ENCODE measurements at places on chromosomes 1 and 21.
A peak's percentile ranks its signal among the peaks of the same experiment; 100 is the strongest.

DNA sequence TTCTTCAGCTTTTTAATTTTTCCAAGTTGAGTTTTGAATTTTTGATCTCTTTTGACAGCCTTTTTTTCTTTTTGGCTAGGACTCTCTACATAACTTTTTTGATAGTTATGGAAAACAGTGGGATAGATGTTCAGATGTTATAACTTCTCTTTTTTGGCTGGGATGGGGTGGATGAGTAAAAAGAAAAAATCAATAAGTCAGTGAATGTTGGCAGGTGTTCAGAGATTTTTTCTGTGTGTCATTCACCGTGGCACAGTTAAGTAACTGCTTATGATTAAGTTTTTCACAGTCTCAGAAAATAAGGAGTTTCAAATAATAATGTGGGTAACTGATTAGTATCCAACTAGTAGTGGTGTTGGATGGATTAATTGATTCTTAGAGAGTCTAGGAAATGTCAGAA, 24.0 kb downstream of the HS2ST1 start:
- DNase-seq = no peak

- no peak for DNase-seq
Observed at GRCh38 chr1:20234788-20235535, 48.6 kb upstream of the PLA2G2C start.

GRCh38 chr1:162213281-162213912, 143.9 kb downstream of the NOS1AP start:
- no peak for DNase-seq

DNA sequence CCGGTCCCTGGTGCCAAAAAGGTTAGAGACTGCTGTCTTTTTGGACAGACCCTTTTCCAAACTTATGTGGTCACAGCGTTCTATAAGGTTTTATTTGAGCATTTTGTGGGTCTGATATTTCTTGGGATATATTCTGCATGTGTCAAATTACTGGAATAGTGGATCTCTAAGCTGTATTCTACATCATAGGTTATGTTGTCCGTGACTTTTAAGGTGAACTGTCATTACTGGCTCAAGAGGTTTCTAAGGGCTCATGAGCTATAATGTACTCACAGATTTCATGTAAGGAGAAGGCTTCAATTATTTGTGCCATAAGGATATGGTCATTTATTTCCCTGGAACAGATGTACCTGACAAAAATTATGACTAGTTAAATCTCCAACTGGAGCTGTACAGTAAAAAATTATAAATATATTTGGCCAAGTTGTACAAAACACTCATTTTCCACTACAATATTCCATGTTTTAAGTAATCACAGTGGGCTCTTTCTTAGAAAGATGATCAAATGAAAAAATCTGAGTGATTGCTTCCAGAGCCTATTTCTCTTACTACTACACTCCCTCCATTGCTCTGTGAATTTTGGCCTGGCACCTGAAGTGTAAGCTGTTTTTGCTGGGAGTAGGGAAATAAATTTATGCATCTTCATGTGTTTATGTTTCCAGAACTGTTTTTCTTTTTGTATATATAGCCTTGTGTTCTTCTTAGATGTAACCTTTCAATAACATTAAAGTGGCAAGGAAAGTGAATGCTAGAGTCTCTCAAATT, 538.1 kb upstream of the ZRANB2 start:
- DNase-seq = no peak

DNA sequence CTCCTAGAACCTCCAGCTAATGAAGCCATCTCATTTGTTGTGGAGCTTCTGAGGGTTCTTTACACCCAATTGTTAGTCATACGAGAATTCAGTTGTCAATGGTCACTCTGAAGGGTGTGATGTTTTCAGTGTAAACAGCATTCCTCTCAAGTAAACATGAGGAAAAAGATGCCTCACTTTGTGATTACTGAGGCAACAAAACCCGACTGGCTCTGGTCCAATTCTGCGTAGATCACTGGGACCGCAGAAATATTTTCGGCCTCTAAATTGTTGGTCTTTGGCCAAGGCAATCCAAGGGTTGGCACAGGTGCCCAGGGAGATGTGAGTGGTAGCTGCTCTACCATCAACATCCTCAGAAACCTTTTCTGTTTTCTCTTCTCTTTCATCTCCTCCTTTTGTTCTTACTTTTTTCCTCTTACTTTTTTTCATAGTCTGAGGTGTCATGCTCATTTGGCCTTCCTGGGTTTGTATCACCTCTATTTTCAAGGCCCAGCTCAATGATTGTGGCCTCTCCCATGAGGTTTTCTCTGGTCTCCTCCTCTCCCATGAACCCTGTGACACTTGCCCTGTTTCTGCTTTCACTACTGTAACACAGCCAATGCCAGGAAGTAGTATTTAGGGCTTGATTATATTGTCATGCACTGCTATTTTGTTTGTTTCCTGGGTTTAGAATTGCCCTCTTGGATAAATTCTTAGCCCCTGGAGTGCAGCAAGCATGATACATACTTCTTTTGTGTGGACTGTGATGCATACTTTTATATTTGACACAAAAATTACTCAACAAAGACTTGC, 221.9 kb downstream of the TNR start:
- no peak for DNase-seq

- no peak for DNase-seq
Observed at GRCh38 chr1:21499283-21499950, 9.8 kb upstream of the ALPL start.

DNA sequence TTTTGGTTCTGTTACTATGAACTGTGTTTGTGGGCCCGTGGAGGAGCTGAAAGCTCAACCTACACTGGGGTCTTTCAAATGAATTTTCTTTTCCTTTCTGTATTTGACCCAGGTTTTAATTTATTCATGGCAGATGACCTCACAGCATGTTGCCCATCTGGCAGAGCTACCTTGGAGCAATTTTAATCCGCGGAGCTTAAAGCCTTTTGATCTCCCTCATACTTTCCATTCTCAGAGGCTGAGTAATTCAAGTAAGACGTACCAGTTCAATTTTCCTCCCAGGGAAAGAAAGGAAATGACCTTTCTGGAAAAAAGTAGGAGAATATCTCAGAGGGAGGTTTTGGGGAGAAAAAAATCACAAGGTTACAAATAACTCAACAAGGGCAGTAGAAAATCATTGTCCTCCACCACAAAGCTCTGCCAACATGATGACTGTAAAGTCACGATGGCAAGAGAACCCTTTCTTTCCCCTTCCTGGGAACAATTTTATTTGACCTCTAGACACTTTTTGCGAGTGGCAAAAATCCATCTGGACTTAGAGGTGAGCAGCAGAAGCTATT, 21.6 kb upstream of the PCP4 start:
- DNase-seq = no peak

DNA sequence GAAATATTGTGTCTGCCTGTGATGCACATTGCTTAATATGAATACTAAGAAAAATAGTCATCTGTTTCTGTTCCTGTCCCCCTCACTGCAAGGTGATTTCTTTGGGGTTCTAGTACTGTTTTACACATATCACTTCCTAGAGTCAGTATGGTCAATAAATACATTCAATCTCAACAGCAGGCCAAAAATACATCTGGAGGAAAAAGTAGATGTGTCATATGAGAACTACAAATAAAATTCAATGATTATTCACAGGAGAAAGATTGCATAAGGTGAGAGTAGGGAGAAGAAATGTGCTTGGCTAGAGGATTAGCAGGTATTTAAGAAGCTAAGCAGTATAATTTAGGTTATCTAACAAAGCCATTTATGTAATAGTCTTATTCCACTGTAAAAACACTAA, 45.3 kb upstream of the SAMSN1 start:
- no peak for DNase-seq

- DNase-seq = no peak
Observed at GRCh38 chr21:16185766-16186165, 456.0 kb downstream of the USP25 start.

- DNase-seq = no peak
Observed at GRCh38 chr1:24735156-24735508, 10.1 kb upstream of the CLIC4 start.

DNA sequence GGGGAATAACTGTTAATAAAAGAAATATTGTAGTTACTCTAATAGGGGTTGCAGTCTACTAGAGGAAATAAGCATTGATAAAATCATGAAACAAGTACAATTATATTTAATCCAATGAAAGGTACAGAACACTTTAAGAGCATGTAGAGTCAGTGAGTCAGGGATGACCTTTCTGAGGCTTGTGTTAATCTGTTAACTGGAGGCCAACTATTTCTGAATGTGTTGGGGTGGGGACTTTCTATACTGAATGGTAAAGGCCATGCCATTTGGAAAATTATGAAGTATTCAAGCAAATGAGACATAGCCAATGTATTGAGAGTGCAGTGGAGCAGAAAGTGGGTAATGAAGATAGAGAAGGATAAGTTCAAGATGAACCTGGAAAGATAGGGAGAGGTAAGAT, 646.2 kb downstream of the ADGRL2 start:
- DNase-seq = no peak

DNA sequence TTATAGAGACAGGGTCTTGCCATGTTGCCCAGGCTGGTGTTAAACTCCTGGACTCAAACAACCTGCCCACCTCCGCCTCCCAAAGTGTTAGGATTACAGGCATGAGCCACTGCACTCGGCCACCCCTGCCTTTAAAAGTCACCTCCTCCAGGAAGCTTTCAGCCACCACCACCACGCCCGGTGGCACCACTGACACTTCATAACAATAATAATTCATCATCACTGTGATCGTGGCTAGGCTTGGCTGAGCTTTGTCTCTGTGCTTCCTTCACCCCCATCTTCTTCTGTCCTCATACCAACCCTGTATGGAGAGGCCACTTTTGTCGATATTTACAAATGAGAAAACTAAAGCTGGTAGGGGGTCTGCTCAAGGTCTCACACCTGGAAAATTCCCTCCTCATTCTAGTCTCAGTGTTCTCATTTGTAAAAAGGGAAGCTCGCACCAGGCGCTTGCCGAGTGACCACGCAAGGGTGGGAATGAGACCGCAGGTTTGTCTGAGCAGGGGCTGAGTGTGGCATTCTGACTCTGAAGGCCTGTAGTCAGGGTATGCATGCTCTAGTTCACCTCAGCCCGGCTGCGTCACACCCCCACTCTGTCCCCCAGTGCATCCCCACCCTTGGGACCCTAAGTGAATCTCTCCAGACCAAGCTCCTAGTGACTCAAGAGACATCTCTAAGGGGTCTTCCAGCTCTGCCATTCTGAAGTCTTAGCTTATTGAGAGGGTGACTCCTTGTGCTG, 12.9 kb upstream of the EPHA2 start:
- DNase-seq = no peak

GRCh38 chr1:155323729-155324036, 3.0 kb downstream of the RUSC1 start:
- DNase-seq = peak; percentile 58

GRCh38 chr21:14589855-14590563, 43.9 kb upstream of the SAMSN1 start:
- DNase-seq = no peak

GRCh38 chr1:154404984-154405746, at the start of gene IL6R:
Gene IL6R (plus strand): TSS chr1:154405343. CDS start chr1:154405630, 287 bp downstream.
- DNase-seq = peak; percentile 25

DNA sequence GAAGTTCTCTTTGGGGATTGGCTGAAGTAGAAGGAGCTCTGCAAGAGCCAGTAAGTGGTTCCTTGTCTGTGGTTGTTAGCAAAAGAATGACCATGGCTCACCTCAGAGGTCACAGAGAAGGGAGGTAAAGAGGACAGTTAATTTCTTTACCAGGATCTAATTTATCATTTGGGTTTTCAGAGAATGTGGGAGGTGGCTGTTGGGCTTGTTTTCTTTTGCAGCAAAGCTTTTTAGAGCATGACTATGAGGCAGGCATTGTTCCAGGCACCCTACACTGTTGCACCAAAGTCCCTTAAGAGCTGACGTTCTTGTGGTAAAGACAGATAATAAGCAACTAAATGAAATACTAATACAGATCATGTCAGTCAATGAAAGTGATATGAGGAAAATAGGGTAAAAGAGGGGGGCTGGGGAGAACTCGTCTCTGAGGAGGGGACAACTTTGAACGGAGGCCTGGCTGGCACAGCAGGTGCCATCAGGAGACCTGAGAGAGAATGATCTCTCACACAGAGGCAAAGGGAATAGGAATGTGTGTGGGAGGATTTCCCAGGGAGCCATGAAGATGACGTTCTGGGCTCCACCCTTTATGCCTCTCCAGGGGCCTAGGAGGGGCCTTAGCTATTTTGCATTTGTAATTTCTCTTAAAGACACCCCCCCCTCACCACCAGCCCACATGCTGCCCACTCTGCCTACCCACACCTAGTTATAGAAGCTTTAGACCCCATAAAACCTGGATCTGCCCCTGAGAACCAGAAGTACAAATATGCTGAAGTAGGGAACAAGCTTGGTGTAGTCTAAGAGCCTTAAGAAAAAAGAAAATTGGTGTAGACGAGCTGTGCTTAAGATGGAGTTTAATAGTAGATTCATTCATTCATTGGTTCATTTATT, 177.5 kb downstream of the ROR1 start:
- no peak for DNase-seq

GRCh38 chr1:65512383-65512782, 91.9 kb downstream of the LEPR start:
- no peak for DNase-seq

DNA sequence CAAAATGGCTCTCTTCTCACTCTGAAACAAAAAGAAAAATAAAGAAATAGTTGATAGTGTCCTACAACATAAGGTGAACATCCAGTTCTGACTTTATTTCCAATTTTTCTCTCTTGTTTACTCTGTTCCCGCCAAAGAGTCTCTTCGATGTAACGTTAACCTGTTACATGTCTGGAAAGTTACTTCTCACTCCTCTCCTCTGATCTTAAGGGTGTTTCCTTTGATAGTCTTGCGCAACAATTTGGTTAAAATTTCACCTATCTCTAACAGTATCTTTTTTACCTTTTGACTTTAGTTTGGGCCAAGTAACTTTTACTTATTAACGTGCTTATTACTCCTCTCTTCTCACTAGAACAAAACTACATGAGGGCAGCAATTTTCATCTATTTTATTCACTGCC, 1450.2 kb downstream of the BRINP3 start:
- no peak for DNase-seq

GRCh38 chr1:208089149-208089548, 155.0 kb downstream of the PLXNA2 start:
- DNase-seq = no peak

GRCh38 chr1:96721053-96721415, 550 bp upstream of the PTBP2 start:
- DNase-seq = no peak

- no peak for DNase-seq
Observed at GRCh38 chr1:172373864-172374263, 46.6 kb upstream of the C1orf105 start.

DNA sequence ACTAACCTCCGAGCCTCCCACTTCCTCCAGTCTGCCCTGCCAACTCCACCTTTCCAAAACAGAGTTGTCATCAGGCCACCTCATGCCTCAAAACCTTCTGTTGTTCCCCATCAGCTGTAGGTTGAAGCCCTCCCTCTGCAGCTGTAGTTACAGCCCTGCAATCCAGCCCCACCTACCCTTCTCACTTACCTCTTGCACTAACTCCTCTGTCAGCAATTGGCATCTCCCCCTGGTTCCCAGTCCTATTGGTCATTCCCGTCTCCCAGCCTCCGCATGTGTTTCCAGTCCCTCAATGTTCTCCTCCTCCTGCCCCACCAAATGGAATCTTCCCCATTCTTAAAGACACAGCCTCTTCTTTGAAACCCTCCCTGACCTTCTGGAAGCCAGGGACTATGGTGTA, 100.1 kb upstream of the GCLM start:
- DNase-seq = no peak

Measured in SW 1271 (cell line).